SJCRH30 (cell line): ENCODE measurements at places on chromosomes 7 and 10.

DNA sequence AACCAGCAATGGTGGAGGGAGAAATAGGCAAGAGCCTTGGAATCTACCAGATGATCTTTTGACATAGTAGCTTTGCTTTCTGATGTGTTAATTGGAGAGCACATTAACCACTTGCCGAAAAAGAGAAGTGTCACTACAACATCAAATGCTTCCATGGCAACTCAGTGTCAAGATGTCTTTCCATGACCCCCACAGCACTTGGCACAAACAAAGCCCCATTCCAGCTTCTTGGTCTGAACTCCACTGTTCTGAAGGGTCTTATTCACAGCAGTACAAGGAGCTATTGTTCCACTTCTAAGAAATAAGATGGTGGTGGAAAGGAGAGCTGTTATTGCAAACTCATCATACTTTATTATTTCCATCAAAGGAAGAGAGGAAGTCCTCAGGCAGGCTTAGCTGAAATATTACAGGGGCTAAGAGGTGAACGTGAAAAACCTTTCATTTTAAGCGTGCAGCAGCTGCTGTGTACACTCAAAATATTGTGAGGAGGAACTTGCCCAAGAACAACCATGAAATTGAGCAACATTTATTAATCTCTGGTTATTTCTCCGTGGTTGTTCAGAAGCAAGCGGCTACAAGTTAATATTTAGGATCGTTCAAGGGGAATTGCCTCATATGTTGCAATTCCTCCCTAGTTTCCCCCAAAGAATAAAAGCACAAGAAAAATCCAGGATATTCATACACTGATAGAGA is 354.8 kb upstream of the CELF2 start:
- peak overlapping the region; percentile 15 for H3K4me3 ChIP-seq
- no peaks in the 10 kb centered on the region for H3K27me3 ChIP-seq
- DNase-seq, result peak; percentile 72
- peak overlapping the region; percentile 75 for H3K27ac ChIP-seq
- H3K4me1 ChIP-seq, result peaks cover 27% of the 10 kb centered on the region
- H3K36me3 ChIP-seq, result no peaks in the 10 kb centered on the region

DNA sequence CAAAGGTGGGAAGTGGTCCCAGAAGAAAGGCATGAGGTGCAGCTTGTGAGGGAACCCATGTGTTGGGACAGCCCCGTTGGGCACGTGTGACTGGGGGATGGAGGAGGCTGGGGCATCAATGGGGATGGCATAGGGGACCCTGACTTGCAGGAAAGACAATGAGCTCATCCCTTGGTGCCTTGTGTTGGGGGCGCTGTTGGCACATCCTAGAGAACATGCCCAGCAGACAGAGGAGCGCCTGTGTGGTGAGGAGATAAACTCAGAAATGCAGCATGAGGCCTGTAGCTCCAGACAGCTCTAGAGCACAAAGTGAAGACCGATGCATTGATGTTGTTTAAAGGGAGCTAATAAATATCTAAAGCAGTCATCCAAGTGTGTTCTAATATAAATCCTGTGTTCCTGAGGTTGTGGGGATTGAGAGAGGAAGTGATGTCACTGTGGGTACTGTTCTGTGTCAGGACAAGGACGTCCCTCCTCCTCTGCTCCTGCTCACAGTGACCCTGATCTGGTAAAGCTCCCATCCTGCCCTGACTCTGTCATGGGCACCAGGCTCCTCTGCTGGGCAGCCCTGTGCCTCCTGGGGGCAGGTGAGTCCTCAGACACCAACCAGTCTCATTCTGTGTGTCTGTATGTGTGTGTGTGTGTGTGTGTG is 126.1 kb upstream of the PRSS58 start:
- no peak for DNase-seq
- no peaks in the 10 kb centered on the region for H3K36me3 ChIP-seq
- no peaks in the 10 kb centered on the region for H3K27me3 ChIP-seq
- H3K27ac ChIP-seq, result peak overlapping the region; percentile 9; the same call in 1 of the 2 replicates
- H3K4me1 ChIP-seq, result peaks cover 37% of the 10 kb centered on the region
- H3K4me3 ChIP-seq, result peak overlapping the region; percentile 21

DNA sequence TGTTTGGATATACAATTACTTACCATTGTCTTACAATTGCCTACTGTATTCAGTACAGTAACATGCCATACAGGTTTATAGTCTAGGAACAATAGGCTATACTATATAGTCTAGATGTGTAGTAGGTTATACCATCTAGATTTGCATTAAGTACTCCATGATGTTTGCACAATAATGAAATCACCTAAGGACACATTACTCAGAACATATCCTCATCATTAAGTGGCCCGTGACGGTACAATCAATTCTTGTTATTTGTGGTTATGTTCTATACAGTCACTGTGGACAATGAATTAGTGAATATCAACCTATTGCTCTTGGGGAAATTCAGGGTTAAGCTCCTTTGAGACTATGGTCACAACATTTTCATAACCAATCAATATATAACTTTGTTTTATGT is 75.6 kb downstream of the MICU1 start:
- no peak overlapping the region for H3K27ac ChIP-seq
- no peak overlapping the region for H3K4me3 ChIP-seq
- DNase-seq, result no peak
- peaks cover 21% of the 10 kb centered on the region for H3K36me3 ChIP-seq

DNA sequence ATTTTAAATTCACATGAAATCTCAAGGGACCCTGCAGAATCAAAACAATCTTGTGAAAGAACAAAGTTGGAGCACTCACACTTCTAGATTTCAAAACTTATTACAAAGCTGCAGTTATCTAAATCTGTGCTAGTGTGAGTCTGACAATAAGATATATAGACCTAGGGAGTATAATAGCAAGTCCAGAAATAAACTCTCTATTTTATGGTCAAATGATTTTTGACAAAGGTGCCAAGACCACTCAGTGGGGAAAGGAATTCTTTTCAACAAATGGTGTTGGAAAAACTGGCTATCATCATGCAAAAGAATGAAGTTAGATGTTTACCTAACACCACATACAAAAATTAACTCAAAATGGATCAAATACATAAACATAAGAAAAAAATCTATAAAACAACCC is 68.2 kb downstream of the TFEC start:
- no peaks in the 10 kb centered on the region for H3K4me1 ChIP-seq
- no peak for DNase-seq
- H3K36me3 ChIP-seq, result no peaks in the 10 kb centered on the region
- no peak overlapping the region for H3K27ac ChIP-seq
- no peaks in the 10 kb centered on the region for H3K27me3 ChIP-seq

DNA sequence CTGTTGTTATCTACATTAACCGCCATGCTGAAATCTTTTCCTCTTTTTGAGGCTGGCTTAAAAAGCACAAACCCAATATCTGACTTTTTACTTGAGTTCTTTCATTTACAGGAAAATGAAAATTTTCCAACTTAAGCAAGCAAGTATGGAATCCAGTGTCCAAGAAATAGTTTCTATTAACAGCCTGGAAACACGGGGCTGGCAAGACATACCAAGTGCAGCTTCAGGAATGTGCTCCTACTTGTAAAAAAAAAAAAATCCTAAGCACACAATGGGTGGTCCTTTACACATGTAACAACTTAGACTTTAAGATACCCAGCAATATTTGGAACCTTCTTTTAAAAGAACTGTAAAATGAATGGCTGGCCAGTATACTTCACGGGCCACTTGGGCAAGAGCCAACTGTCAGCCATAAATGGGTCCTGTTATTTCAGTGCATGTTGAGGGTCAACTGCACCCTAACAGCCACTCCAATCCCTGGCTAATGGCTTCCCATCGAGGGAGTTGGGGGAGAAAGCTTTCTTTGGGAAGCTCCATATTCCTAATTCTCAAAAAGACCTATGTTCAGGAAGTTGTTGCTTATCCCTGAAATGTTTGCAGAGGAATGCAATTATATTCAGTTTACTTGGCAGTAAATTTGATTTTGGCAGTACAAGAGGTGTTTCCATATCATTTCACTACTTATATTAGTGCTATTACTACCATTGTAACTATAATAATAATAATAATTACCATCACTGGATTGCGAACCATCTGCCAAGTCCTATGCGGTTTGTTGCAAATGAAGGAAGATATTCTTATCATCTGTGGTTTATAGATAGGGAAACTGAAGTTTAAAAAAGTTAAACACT is 236.4 kb upstream of the TMEM72 start:
- no peak for DNase-seq
- no peaks in the 10 kb centered on the region for H3K36me3 ChIP-seq
- no peaks in the 10 kb centered on the region for H3K4me1 ChIP-seq

GRCh38 chr7:34064519-34065158 is 159.3 kb downstream of the BMPER start:
- H3K27me3 ChIP-seq, result no peaks in the 10 kb centered on the region
- no peaks in the 10 kb centered on the region for H3K4me1 ChIP-seq
- H3K4me3 ChIP-seq, result no peak overlapping the region
- H3K36me3 ChIP-seq, result no peaks in the 10 kb centered on the region
- DNase-seq, result no peak

- no peak for DNase-seq
- no peaks in the 10 kb centered on the region for H3K27me3 ChIP-seq
- H3K4me3 ChIP-seq, result no peak overlapping the region
- no peak overlapping the region for H3K27ac ChIP-seq
- no peaks in the 10 kb centered on the region for H3K36me3 ChIP-seq
Observed at GRCh38 chr7:19971956-19972355, 198.5 kb upstream of the TMEM196 start.

DNA sequence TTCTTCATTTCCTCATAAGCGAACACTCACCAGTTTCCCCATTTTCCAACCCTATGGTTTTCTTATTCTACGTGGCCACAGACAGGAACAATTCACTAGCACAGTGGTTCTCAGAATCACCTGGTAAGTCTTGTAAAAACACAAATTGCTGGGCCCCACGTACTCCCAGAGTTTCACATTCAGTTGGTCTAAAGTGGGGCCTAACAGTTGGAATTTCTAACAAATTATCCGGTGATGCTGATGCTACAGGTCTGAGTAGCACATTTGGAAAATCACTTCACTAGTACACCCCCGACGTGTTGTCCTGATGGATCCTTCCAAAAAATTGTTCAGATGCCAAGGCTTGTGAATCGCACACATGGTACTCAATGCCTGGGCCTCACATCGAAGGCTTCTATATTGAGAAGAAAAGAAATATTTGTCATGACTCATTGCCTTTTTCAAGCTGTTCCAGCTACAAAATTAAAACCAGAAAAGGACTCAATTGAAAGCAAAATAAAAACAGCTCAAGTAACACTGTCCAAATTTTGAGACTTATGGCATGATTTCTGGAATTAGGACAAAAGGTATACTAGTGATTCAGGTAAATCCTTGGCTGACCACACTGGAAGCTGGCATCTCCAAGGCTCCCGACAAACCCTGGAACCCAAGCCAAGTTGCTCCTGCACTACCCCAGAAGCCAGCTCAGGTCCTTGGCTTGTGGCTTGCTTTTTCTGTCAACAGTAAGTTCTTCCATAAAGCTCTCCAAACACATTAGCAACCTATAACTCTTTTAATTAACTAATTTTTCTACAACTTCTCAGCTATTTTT is 12.9 kb upstream of the VIM start:
- H3K27me3 ChIP-seq, result no peaks in the 10 kb centered on the region
- no peaks in the 10 kb centered on the region for H3K36me3 ChIP-seq
- peak; percentile 20 for DNase-seq
- no peak overlapping the region for H3K4me3 ChIP-seq

- H3K27me3 ChIP-seq, result no peaks in the 10 kb centered on the region
- H3K4me1 ChIP-seq, result no peaks in the 10 kb centered on the region
- no peak for DNase-seq
- no peak overlapping the region for H3K27ac ChIP-seq
Observed at GRCh38 chr10:62992145-62992721, 140.9 kb upstream of the NRBF2 start.

DNA sequence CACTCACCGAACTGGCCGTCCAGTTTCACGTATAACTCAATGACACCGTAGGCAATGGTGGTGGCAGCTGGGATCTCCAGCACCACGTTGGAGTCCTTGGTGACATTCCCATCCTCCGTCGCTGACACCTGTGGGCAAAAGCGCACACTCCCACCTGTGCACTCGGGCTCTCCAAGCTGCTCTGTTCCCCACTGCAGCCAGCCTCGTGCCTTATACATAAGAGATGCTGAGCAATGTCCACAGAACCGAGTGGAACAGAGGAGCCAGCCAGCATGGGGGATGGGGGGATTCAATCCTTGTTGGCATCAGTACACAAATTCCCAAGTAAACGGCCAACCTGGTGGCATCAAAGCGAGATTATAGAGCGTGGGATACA is 40.0 kb downstream of the GSDME start:
- DNase-seq, result no peak
- no peak overlapping the region for H3K4me3 ChIP-seq
- no peaks in the 10 kb centered on the region for H3K27me3 ChIP-seq
- H3K27ac ChIP-seq, result no peak overlapping the region
- no peaks in the 10 kb centered on the region for H3K4me1 ChIP-seq
- H3K36me3 ChIP-seq, result peaks cover 2% of the 10 kb centered on the region; the same call in 1 of the 2 replicates

DNA sequence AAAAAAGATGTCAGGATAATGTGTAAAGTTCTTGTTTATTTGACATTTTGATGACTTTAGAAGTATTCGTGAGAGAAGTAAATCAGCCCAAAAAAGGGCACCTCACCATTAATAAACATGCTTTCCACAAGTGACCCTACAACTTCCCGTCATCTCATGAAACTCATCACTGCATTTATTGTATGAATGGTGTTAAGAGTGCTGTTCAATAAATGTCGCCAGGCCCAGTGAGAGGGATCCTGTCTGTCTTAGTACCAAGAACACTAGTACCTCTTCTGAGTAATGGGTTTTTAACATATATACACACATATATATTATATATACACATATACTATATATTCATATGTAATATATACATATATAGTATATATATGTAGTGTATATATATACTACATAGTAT is 61.9 kb downstream of the TMEM26 start:
- no peaks in the 10 kb centered on the region for H3K27me3 ChIP-seq
- H3K27ac ChIP-seq, result no peak overlapping the region
- no peak overlapping the region for H3K4me3 ChIP-seq
- DNase-seq, result no peak
- no peaks in the 10 kb centered on the region for H3K36me3 ChIP-seq

DNA sequence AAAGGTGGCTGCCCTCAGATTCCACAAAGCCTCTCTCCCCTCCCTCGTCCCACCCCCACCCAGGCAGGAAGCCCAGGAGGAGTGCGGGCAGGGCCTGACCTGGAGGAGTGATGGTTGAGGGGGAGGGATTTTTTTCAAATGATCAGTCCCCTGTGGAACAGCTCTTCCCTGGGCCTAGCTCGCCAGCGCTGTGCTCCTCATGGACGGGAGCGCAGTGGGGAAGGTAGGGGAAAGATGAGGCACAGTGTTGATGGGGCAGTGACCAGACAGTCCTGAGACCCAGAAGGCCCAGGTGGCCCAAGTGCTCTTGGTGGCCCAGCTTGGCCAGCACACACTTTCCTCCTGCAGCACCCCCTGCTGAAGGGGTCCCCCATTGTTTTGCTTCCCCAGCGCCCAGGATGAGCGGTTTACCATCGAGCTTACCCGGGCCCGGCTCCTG is 8.5 kb downstream of the SAP25 start:
- H3K27ac ChIP-seq, result no peak overlapping the region
- no peak for DNase-seq
- H3K4me3 ChIP-seq, result no peak overlapping the region
- no peaks in the 10 kb centered on the region for H3K36me3 ChIP-seq

- H3K27me3 ChIP-seq, result no peaks in the 10 kb centered on the region
- H3K27ac ChIP-seq, result peak overlapping the region; percentile 55
- no peak overlapping the region for H3K4me3 ChIP-seq
Observed at GRCh38 chr7:80968606-80969005, 49.8 kb upstream of the SEMA3C start.
